ENCODE measurements at places on chromosomes 11 and 22.

DNA sequence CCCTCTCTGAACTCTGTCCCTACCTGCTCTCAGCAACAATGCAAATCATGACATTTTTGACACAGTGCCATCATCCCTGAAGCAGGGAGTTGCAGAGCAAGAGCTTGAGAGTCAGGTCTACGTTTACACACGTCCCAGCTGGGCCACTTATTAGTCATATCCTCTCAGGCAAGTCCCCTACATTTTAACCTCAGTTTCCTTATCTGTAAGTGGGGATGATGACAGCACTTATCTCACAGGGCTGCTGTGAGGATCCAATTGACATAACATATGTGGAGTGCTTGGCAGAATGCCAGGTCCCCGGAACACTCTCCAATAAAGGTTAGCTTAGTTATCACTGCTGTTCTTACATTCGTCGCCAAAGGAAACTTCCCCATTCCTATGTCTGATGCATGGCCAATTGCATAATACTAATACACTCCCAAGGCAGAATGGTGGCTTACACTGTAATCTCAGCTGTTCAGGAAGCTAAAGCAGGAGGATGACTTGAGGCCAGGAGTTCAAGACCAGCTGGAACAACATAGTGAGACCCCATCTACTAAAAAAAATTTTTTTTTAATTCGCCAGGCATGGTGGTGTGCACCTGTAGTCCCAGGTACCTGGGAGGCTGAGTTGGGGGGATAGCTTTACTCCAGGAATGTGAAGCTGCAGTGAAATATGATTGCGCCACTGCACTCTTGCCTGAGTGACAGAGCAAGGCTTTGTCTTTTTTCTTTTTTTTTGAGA, 16.6 kb downstream of the ASCC2 start:
- DNase-seq: no peak

GRCh38 chr11:44634401-44635281, 69.2 kb downstream of the CD82 start:
- DNase-seq: no peak

GRCh38 chr22:39290724-39291161, 28.7 kb downstream of the RPL3 start:
- DNase-seq: no peak

GRCh38 chr11:614623-615503, 887 bp downstream of the IRF7 start:
- DNase-seq: no peak

DNA sequence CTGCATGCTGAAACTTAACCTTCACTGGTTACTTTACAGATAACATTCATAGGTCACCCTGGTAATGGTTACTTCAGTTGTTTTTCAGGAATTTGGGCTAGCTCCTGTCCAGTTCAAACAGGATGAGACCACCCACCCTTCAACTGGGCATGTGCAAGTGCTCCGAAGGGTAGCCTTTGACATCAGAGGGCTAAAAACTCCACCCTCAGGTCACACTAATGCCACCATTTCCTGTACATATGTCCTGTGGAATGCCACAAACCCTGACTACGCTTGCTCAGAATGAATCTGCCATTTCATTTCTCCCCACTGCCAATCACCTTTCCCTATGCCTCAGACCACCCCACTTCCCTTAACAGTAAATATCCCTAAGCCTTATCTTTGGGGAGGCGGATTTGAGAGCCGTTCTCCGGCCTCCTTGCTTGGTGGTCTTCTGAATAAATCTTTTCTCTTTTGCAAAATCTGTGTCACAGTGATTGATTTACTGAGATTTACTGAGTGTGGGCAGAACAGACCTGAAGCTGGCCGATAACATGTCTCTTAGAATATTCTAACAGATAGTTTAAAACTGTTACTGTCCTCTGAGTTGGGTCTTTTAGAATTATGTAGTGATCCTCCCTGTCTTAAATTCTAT, 25.4 kb upstream of the FXYD2 start:
- no peak for DNase-seq

DNA sequence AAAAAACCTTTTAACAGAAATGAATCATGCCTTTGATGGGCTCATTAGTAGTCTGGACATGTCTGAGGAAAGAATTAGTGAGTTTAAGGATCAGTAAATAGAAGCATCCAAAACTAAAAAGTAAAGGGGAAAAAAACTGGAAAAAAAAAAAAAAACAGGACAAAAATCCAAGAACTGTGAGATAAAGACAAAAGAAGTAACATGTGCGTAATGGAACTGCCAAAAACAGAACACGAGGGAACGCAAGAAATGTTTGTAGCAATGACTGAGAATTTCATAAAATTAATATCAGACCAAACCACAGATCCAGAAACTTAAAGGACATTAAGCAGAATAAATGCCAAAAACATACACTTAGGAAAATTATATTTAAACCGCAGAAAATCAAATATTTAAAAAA, 77.4 kb downstream of the MS4A13 start:
- DNase-seq: no peak

DNA sequence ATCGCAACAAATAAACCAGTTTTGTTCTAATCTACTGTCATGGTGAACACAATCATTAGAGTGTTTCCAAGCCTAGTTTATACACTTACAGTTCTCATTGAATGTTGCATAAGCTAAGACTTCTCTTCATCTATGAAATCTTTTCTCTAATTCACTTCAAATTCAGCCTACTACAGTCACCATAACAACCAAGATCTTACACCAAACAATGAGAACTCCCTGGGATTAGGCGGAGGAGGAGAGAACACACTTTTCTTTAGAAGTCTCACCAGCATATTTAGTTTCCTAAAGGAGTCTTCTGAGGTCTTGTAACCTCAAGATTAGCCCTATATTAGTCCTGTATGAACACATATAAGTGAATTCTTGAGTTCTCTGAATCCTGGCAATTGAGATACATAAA, 1889.7 kb downstream of the LRRC4C start:
- no peak for DNase-seq

GRCh38 chr11:95306801-95307200, 75.8 kb upstream of the SESN3 start:
- DNase-seq: no peak

DNA sequence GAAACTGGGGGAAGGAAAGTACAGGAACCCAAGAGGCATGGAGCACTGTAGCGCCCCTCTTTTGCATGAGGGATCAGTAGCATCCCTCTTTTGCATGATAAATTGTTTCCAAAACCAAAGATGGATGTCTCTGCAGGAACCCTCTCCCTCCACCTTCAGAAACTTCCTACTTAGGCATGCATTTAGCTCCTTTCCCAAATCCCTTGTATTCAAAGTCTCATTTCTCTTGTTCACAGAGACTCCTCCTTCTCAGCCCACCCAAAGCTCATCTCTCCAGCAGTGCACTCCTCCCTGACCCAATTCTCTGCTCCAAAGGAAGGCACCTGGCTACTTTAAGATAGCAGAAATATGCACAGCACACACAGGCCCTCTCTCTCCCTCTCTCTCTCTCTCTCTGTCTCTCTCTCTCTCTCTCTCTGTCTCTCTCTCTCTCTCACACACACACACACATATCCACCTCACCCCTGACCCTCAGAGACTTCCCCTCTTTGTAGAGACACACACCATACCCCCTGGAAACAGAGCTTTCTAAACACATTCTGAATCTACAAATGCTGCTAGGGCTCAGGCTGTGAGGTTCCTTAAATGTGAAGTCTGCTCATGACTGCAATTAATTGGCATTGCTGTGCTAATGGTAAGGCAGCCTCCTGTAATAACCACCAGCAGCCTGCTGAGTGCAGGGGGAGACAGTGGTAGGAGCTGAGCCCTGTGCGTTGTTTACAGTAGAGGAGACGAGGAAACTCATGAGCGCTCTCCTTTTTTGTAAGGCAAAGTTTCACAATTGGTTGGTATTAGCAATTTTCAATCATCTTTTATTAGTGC, 519.6 kb downstream of the NTM start:
- no peak for DNase-seq

GRCh38 chr11:65206901-65207300, 25.2 kb downstream of the CAPN1 start:
- no peak for DNase-seq

DNA sequence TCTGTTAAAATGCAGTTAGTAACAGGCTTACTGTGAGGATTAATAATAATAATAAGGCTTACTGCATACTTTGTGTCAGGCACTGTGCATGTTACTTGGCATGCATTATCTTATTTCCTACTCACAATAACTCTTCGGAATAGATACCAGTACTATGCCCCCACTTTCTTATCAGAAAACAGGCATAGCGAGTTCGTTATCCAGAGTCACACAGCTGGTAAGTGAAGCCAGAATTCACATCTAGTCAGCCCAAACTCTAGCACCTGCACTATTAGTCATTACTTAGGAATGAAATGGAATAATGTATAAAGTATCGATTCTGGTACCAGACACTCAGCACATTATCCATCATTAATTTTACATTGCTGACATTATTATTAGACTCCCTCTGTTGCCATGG, 155.7 kb upstream of the BLID start:
- DNase-seq: no peak

GRCh38 chr11:99682171-99682570, 661.4 kb downstream of the CNTN5 start:
- DNase-seq: no peak

DNA sequence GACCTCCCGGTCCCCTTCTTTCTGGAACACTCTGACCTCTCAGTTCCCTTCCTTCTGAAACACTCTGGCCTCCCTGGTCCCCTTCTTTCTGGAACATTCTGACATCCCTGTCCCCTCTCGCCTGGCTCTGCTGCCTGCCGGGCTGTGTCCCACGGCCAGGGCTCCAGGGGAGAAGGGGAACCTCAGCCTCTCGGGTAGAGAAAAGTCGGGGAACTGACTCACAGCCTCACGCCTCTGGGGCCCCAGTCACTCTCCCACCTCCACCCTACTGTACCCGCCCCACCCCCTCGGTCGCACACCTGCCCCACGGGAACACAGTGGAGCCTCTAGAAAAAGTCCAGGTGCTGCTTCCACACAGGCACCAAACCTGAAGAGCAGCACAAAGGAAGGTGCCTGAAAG, 93.3 kb downstream of the BRD1 start:
- DNase-seq: no peak

DNA sequence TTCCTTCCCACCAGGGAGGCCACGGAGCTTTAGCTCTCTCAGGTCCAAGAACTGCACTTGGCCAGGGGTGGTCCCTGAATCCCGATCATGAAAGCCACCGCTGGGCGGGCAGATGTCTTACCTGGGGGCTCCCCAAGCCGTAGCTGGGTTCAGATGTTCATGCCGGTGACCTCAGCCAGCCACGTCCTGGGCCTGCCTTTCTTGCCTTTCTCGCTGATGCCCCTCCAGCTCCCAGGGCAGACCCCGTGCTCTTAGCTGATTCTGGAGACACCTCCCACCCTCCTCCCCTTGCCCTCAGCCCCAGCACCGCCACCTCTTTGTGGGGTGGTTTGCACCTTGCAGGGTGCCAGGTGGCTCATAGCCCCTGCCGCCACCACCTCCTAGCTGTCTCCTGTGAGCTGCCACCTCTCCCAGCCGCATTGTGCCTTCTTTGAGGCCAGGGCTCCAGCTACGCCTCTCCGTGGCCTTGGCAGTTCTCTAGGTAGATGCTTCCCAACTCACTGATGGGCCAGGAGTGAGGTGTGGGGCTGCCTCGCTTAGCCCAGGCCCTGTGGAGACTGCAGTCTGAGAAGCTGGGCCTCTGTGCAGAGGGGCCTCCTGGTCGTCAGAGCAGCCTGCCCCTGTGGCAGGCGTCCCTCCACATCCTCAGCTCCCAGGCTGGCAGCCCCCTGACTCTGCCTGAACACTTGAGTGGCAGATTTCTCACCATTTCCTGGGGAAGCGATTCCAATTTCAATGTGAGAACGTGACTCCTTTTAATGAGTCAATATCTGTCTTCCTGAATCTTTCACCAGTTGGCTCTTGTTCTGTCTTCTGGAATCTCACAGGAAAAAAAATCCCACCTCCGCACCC, 97.6 kb upstream of the B3GAT1 start:
- no peak for DNase-seq

DNA sequence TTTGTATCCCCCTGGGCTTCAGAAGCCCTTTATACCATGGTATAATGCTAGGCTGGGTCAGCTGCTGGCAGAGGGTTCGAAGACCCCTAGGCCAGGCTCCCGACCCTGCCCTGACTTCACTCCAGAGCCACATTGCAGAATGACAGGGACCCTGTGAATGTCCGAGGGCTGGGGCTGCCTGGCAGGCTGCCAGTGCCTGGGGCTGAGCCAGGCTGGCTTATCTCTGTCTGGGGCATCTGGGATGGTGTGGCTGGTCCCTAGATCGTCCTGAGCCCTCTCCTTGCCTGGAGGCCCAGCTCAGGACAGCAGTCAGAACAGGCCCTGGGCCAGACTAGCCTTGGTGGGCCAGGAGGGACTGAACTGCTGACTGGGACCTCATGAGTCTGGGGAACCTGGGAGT, 3.7 kb downstream of the ZDHHC8 start:
- DNase-seq: no peak

- no peak for DNase-seq
Observed at GRCh38 chr11:9825315-9825714, 161.4 kb downstream of the SWAP70 start.

DNA sequence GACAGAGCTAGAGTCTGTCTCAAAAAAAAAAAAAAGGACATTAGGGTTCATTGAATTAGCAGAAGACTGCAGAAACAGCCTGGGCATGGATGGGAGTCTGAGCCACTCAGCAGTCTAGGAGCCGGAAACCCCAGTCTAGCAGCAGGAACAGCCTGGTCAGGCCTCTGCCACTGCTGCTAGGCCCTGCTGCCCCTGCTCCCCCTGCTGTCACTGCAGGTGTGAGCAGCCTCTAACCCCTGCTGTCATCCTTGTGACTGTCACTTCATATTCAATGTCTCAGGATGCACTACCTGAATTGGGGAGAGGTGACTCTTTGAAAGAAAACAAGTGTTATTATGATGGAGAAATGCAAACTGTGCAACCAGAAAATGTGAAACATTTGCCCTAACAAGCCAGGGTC, 7.0 kb upstream of the DDX17 start:
- DNase-seq: peak; percentile 18

DNA sequence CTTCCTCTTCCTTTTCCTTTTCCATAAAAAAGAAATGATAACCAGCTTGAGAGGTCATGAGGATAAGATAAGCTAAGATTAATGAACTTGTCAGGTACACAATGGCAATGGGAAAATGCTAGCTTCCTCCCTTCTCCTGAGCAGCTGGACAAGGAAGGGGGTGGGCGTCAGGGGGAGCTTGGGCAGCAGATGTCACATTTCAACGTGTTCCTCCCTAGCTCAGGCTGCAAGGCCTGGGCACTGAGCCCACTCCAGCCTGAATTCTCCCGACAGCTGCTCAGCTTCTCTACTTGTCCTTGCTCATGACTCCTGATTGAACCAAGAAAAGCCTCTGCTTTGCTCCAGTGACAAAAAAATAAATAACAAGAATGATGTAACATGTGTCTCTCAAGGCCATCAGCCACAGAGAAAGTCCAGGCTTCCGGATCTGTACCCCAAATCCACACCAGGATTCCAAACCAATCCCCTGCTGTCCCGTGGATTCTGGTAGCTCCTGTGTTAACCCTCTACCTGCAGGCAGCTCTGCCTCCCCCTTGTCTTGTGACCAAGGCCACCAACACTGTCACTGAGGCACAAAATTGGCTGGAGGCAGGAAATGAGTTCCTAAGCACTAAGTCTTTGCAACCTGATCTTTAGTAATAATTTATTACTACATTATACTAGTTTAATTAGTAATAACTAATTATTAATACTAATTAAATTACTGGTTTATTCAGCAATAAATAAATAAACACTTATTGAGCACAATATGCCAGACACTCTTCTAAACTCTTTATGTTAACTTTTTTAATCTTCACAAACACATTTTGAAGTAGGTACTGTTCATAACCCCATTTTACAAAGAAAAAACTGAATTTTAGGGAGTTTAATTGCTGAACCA, 146.5 kb downstream of the CCDC34 start:
- no peak for DNase-seq

- no peak for DNase-seq
Observed at GRCh38 chr11:94768602-94769541, 716 bp downstream of the AMOTL1 start.

GRCh38 chr11:69401715-69402114, 79.7 kb upstream of the LINC01488 start:
- no peak for DNase-seq

Measured in T-helper 1 cell (primary cell).